ENCODE measurements at places on chromosomes 4 and X.

DNA sequence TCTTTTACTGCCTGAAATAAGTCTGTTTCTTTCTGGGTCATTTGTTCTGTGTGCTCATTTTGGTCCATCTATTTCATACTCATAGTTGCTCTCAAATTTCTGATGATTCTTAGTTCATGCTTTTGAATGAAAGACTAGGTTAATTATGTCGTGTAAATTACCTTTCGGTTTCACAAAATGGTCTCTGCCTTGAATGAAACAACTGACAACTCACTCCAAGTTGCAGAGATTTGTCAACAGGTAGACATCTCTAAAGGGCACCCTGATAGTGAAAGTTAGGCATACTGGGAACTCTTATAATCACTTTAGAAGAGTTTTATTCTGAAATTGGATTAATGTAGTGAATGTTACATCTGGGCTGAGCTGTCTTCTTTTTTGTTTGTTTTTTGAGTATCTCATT lies 726.9 kb downstream of the PDHA2 start:
- no peak for DNase-seq

DNA sequence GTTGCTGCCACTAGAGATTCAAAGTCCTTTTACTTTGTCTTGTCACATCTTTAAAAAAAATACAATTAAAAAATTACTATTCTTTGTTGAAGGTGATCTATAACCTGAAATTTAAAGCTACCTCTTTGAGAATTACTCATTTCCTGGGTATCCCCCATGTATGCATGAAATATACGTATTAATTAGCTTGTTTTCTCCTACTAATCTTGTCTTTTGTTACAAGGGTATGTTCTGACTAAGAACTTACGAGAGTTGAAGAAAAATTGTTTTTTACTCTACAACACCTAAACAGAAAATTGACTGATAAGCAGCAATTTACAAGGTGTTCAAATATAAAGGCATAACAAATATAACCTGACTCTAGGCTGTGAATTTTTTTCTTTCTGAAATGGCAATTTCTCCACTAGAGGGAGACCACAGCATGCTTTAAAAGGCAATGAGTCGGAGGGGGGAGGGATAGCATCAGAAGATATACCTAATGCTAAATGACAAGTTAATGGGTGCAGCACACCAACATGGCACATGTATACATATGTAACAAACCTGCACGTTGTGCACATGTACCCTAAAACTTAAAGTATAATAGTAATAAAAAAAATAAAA lies 249.6 kb downstream of the OPHN1 start:
- no peak for DNase-seq

GRCh38 chr4:89114100-89114499 lies 2.8 kb downstream of the TIGD2 start:
- DNase-seq = no peak

GRCh38 chrX:71606536-71607216 lies 11.6 kb downstream of the CXCR3 start:
- DNase-seq = no peak

DNA sequence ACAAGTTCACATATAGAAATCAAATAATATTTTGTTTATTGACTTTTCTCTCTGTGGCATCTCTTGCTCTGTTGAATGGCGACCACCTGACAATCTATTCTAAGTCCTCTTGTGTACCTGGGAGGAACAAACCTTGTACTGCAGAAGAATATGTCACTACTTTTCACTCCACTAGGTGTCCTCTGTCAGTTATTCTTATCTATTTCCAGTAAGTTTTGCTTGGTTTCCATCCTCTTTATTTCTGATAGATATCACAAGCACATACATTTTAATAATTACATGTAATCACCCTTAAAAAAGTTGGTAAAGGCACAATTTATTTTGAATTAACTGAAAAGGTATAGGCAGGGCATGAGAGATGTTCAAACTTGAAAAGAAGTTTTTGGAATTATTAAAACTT lies 238.4 kb downstream of the SNCA start:
- DNase-seq = no peak

- DNase-seq = no peak
Measured at GRCh38 chr4:74534121-74534520, 89.2 kb downstream of the AREG start.

DNA sequence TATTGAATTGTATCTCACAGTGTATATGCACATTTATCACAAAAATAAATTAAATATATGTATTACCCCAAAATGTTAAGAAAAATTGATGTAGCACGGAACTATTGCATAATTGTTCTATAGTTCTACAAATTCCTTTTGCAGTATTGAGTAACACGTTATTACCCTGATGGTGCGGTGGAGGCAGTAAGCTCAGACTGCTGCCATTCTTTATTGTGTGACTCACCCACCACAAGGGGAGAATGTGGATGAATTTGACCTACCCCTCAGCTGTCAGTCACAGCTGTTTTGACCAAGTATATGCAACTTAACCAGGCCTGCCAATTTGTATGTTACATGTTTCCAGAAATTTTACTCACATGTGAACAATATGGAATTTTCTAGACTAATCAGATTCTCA lies 506.6 kb downstream of the SH3BGRL start:
- DNase-seq = no peak

- DNase-seq = no peak
Measured at GRCh38 chr4:156665780-156666366, 305.7 kb downstream of the PDGFC start.
